ENCODE measurements at places on chromosomes 16 and 17.

DNA sequence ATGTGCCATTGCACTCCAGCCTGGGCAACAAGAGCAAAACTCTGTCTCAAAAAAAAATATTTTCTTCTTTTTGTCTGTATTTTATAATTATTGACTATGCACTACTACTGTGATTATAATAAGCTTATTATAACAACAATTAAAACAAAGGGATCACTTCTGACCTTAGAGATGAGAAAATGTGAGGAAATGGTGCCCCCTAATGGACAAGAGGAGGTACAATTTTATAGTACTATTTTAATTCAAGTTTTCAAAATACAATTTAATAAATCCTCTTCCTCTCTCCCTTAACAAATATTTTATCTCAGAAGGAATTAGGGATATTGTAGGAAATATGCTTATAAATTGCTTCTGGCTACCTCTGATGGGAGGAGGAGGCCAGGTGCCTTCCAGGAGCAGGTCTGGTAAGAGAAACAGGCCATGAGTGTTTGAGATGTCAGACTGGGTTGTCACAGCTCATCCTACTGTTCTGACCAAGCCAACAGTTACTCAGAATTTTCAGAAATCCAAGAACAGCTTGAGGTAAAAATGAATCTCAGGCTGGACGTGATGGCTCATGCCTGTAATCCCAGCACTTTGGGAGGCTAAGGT, 14.0 kb downstream of the VPS53 start:
- no peak for DNase-seq

- no peak for DNase-seq
These were observed 16.6 kb upstream of the C16orf74 start for GRCh38 chr16:85767531-85767930.

- DNase-seq: no peak
These were observed 11.8 kb downstream of the NXPH3 start for GRCh38 chr17:49587366-49588073.

DNA sequence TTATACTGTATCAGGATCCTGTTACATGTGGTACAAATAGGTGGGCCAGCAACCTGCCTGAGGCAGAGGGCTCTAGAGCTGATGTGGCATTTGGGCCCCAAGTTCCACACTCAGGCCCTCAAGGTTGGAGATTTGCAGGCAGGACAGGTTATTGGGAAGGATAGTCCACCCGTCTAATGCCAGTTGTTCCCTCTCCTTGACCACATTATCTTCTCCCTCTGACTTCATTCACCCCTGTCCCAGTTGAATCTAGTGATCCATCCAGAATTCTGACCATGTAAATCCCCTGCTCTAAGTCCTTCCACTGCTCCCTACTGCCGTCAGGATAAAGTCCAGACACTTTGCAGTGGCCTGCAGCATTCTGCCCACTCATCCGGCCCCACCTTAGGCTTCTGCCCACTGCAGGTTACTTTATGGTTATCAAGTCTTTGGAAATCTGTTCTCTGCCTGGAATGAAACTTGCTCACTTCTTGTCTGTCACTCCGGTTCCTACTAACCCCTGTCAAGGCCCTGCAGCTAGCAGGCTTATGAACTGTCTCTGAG, 1.9 kb upstream of the NFATC3 start:
- DNase-seq: no peak

- no peak for DNase-seq
These were observed 1.7 kb downstream of the WBP2 start for GRCh38 chr17:75853433-75853832.

DNA sequence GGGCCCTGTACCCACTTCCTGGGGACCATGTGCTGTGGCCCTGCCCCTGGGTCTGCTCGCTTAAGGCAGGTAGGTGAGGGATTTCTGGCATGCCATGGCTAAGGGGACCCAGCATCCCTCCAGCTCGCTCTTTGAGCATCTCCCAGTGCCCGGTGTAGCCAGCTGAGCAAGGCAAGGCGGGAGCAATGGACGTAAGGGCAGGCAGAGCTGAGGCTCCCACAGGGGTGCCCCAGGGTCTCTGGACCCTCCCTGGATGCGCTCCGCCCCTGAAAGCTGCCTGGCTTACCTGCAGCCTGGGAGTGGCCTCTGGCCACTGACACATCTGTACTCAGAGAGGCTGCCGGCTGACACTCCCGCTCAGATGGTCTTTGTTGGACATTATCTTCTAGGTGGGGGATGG, 189.9 kb downstream of the IRF8 start:
- DNase-seq: no peak

DNA sequence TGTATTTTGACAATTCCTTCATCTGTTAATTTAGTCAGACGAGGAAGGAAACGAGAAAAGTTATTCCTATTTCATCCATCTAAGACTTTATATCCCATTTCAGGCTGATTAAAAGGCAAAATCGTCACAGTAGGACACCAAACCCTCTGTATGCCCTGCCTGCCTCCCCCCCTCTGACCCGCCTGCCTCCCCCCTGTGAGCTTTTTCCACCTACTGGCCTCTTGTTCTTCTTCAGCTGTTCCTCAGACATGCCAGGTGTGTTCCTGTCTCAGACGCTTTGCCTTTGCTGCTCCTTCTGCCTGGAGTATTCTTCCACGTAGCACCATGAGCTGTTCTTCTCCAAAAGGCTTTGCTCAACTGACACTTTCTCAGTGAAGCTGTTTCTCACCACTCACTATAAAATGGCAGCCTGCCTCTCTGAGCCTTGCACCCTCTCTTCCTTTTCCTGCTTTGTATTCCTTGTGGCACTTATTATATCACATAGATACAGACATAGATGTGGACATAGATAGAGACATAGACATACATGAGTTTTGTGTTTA, 723.4 kb downstream of the MAF start:
- DNase-seq: no peak

- DNase-seq: no peak
These were observed 11.8 kb downstream of the PLCD3 start for GRCh38 chr17:45120558-45120957.

DNA sequence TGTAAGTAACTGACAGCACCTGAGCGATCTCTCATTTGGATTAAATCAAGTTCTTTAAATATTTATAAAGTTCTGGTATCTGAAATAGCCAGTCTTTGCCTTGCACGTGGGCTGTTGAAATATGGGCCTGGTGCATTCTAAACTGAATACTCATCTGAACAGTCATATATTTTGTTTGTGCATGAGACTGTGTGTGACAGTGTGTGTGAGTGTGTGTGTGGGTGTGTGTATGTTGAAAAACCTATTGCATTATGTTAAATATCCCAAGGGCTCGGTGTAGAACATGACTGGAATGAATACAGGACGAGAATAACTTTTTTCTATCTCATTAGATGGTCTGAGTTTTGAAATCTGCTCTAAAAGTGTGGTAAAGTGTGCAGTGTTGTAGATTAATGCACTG, 82.4 kb upstream of the TOX3 start:
- DNase-seq: no peak

DNA sequence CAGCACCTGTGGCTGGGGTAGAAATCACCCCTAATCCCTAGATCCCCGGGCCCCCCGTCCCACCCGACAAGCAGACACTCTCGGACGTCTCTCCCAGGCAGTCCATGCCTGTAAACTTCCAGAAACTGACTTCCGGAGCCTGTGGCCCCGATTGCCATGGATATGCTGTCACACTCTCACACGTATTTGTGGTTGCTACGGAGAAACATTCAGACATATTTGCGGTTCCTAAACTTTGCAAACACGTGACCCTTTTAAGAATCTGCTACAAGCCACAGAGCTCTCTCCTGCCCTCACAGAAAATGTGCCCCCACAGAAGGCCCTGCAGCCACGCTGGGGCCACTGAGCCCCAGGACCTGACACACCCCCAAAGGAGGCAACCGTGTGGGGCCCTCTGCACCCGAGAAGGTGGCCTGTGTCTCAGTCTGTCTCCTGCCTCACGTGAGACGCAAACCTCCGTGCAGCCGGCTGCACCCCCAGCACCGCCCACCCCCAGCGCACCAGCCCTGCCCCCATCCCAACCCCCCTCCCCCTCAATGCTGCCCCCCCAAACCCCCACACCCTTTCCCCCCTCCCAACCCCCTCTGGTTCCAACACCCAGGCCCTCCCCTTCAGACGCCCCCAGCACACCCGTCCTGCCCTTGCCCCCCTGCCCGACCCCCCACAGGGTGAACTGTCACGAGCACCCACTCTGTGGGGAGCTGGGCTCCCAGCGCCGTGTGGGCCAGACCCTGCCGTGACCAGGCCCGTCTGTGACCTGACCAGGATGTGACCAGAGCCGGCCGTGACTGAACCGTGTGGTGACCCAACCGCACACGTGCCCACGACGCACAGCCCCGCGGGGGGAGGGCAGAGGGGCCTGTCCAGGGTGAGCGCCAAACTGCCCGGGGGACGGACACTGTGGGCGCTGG, 66.3 kb upstream of the METRNL start:
- no peak for DNase-seq
